ENCODE measurements at places on chromosomes 4 and X. TPM values are rescaled to one million over a fixed set of nuclear protein-coding genes. Genes with fewer than 3 reads are reported as not detected.

ARHGAP36 gene
- total RNA-seq = not detected

RGN gene
- 105 TPM for total RNA-seq

DNA sequence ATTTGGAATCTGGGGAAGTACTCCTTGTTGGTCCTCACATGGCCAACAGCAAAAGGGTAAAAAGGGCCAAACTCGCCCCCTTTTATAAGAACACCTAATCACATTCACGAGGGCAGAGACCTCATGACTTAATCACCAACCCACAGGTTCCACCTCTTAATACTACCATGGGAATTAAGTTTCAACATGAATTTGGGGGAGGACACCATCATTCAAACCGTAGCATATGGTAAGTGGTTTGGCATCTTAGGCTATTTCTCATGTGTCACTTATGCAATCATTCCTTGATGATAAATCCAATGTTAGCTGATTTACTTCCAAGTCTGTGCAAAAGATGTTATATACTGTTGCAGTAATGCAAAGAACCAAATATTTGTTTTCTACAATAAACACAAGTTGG is 302.9 kb upstream of the FAM241A start:
- no peaks in the 10 kb centered on the region for H3K27me3 ChIP-seq
- H3K27ac ChIP-seq = no peak overlapping the region
- H3K36me3 ChIP-seq = no peaks in the 10 kb centered on the region
- no peak for DNase-seq
- H3K4me3 ChIP-seq = no peak overlapping the region

DNA sequence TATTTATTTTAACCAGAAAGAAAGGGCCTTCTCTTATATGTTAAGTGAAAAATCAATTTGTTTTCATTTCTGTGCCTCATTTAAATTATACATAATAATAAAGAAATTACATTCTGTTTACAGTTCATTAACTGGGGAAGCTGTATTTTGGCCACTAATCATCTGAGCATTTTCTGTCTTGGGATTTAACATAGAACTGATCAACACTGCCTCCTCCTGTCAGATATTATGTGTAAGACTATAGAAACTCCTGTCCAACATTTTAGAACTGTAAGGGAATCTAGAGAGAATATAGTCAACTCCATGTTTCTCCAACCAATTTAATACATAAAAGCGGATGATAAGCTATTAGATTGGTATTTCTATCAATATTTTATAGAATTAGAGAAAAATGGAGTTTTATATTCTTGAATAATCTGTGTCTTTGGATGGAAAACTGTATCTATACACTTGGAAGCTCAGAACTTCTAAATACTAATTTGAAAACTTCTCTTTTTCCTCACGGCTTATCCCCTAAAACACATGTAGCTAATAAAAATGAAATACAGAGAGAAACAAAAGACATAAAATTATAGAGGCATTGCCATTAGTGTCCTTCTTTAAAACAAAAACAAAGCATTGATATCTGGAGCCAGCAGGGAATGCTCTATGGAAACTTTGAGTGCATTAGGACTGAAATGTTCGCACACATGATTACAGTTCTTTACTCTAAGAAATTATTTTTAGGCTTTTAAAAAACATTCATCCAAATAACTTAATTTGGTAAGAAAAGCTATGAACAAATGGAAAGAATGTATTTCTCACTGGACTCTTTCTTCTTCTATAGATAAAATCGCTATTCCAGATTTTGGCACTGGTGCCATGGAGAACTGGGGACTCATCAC is 33.1 kb downstream of the ENPEP start:
- H3K27ac ChIP-seq = no peak overlapping the region
- no peak overlapping the region for H3K4me3 ChIP-seq
- no peaks in the 10 kb centered on the region for H3K36me3 ChIP-seq
- no peaks in the 10 kb centered on the region for H3K27me3 ChIP-seq
- peak; percentile 61 for DNase-seq
- H3K4me1 ChIP-seq = no peaks in the 10 kb centered on the region

- no peaks in the 10 kb centered on the region for H3K27me3 ChIP-seq
- DNase-seq = no peak
- no peaks in the 10 kb centered on the region for H3K36me3 ChIP-seq
- H3K4me3 ChIP-seq = no peak overlapping the region
- no peaks in the 10 kb centered on the region for H3K4me1 ChIP-seq
Observed at GRCh38 chrX:147217334-147217733, 402.8 kb upstream of the CXorf51A start.

GRCh38 chr4:101500742-101501141 is 153.4 kb upstream of the PPP3CA start:
- H3K36me3 ChIP-seq = no peaks in the 10 kb centered on the region
- no peak overlapping the region for H3K4me3 ChIP-seq
- H3K4me1 ChIP-seq = no peaks in the 10 kb centered on the region

DNA sequence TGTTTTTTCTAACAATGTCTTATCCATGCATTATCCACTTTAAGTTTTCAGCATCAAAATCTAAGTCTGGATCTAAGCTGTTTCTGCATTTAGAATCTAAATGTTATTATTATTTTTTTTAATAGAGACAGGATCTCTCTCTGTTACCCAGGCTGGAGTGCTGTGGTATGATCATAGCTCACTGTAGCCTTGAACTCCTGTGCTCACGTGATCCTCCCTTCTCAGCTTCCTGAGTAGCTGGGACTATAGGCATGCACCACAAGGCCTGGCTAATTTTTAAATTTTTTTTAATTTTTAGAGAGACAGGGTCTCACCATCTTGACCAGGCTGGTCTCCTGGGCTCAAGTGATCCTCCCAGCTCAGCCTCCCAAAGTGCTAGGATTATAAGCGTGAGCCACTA is 52.7 kb downstream of the WDR19 start:
- no peak overlapping the region for H3K4me3 ChIP-seq
- H3K27ac ChIP-seq = no peak overlapping the region
- no peaks in the 10 kb centered on the region for H3K27me3 ChIP-seq

- H3K4me3 ChIP-seq = no peak overlapping the region
- H3K36me3 ChIP-seq = no peaks in the 10 kb centered on the region
Observed at GRCh38 chr4:79255793-79256192, 70.1 kb downstream of the NAA11 start.

GRCh38 chr4:61011051-61011450 is 189.1 kb upstream of the ADGRL3 start:
- H3K4me1 ChIP-seq = no peaks in the 10 kb centered on the region
- no peak overlapping the region for H3K27ac ChIP-seq
- H3K27me3 ChIP-seq = no peaks in the 10 kb centered on the region

- H3K4me3 ChIP-seq = no peak overlapping the region
- no peak for DNase-seq
- no peaks in the 10 kb centered on the region for H3K4me1 ChIP-seq
- H3K27ac ChIP-seq = no peak overlapping the region
- no peaks in the 10 kb centered on the region for H3K27me3 ChIP-seq
- H3K36me3 ChIP-seq = no peaks in the 10 kb centered on the region
Observed at GRCh38 chr4:177987896-177988295, 545.7 kb upstream of the AGA start.

DNA sequence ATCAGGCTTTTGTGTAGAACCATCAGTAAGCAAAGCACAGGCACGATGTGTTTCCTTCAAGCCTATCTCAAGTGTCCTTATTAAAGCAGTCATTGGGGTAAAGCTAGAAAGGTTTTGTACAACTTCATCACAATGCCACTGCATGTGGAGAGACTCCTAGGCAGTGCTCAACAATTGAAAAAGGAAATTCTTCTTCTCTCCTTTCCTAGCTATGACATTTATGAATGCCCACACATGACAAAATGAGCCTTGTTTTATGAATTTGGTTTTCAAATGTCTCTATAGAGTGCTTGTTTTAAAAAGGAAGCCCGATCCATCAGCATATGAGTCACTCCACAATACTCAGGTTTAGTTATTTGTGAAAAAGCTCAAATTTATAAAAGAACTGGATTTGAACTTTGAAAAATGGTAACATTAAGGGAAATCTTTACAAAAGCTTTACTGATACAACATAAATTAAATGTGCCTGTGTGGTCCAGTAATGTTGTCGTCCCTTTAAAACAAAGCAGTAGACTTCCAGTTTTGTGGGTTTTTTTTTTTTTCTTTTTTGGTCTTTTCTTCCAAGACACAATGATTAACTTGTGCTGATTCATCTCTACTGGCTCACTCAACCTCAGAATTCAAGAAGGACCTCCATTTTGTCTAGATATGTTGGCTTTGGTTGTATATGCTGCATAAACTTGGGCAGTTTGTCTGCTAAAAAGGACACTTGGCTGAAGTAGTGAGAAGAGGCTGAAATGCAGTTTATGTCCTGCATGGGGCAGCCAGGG is 273.8 kb downstream of the GASK1B start:
- H3K4me3 ChIP-seq = no peak overlapping the region
- H3K36me3 ChIP-seq = no peaks in the 10 kb centered on the region
- DNase-seq = no peak
- H3K4me1 ChIP-seq = no peaks in the 10 kb centered on the region

GRCh38 chr4:150150629-150151062 is 72.4 kb downstream of the DCLK2 start:
- no peak overlapping the region for H3K27ac ChIP-seq
- no peaks in the 10 kb centered on the region for H3K27me3 ChIP-seq
- no peak overlapping the region for H3K4me3 ChIP-seq
- DNase-seq = no peak

DNA sequence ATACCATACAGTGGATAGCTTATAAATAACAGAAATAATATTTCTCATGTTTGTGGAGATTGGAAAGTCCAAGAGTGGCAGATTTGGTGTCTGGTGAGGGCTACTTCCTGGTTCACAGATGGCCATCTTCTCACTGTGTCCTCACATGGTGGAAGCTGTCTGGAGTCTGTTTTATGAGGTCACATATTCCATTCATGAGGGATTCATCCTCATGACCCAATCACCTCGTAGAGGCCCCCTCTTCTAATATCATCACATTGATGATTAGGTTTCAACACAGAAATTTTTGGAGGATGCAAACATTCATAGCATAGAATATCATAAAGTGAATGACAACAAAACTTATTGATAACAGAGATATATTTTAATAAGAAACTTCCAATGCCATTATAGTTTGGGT is 568.0 kb downstream of the STIM2 start:
- H3K27ac ChIP-seq = no peak overlapping the region
- H3K4me3 ChIP-seq = no peak overlapping the region
- no peak for DNase-seq
- no peaks in the 10 kb centered on the region for H3K36me3 ChIP-seq
- no peaks in the 10 kb centered on the region for H3K4me1 ChIP-seq

DNA sequence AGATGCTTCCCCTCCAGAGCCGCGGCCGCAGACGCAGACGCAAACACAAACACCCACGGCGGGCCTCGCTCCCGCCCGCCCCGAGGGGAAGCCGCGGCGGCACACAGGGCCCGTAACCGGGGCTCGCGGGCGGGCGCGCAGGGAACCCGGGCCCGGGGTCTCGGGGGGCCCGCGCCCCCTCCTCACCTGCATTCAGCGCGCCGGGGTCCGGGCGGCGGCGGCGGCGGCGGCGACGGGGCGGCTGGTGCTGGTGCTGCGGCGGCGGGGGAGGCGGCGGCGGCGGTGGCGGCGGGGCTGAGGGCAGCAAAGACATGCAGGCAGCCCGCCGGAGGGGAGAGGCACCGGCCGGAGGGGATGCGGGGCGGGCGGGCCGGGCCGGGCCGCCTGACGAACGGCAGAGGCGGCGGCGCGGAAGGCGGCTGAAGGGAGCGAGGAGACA is 255 bp upstream of the CNOT6L start:
- H3K4me1 ChIP-seq = peaks cover 14% of the 10 kb centered on the region
- H3K27ac ChIP-seq = peak overlapping the region; percentile 98
- DNase-seq = peak; percentile 81
- peak overlapping the region; percentile 99 for H3K4me3 ChIP-seq
- no peaks in the 10 kb centered on the region for H3K27me3 ChIP-seq
- no peaks in the 10 kb centered on the region for H3K36me3 ChIP-seq

DNA sequence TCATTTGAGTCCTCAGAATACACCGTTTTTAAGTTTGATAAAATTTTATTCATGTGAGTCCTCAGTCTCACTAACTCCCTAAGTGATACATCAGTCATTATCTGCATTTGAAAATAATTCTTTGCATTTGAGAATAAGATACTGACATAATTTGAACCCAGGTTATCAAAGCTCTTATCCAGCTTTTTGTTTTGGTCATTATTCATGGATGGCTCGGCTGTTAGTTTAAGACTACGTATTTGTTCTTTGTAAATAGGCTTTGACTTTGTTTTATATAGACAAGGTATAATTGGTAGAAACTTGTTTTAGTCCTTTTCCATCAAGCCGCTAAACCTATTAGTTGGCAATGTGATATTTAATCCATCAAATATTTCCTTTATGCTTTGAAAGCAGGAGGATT is 7.9 kb downstream of the SPRY1 start:
- H3K27me3 ChIP-seq = no peaks in the 10 kb centered on the region
- no peaks in the 10 kb centered on the region for H3K36me3 ChIP-seq
- no peak overlapping the region for H3K4me3 ChIP-seq
- H3K27ac ChIP-seq = no peak overlapping the region

GRCh38 chr4:43556262-43556661 is 663.7 kb downstream of the GRXCR1 start:
- H3K27ac ChIP-seq = no peak overlapping the region
- no peaks in the 10 kb centered on the region for H3K27me3 ChIP-seq
- H3K4me1 ChIP-seq = no peaks in the 10 kb centered on the region
- no peak for DNase-seq
- H3K36me3 ChIP-seq = no peaks in the 10 kb centered on the region

- no peak overlapping the region for H3K4me3 ChIP-seq
- H3K27ac ChIP-seq = no peak overlapping the region
- peaks cover 71% of the 10 kb centered on the region for H3K27me3 ChIP-seq
- no peak for DNase-seq
- no peaks in the 10 kb centered on the region for H3K4me1 ChIP-seq
Observed at GRCh38 chr4:121769341-121769740, 4.4 kb upstream of the SMIM43 start.

DNA sequence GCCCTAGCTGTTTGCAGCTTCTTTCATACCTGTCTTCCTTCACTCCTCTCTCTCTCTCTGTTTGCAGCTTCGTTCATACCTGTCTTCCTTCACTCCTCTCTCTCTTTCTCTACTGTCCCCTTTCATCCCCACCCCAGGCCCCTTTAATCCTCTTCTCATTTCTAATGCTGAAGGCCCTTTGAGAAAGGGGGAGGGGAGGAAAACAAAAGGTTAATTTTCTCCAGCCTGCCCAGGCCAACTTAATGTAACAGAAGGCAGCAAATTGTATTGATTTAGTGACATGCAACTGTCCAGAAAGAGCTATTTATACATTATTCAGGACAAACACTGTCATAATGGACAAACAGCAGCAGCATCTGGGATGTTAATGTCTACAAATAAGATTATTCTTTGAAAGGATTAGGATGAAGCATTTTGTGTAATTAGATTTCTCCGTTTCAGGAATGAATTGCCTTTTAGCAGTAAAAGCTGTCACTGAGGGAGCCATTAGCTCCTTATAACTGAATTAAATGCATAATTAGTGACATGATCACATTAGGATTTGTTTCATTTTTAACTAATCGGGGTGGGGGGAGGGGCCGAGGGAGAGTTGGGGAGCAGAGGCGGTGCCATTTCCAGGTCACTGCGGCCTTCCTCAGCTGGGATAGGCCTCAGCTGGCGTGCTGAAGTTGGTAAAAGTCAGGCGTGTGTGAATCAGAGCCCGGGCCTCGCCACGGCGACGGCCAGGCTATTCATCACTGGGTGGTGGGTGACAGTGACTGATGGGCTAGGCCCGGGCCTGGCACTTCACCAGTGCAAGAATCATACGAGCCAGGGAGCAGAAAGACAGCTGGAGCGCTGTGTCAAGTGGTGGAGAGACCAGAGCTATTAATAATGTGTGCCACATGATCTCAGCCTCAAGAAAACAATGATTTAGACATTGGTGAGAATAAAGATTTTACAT is 174.5 kb downstream of the NKX6-1 start:
- no peaks in the 10 kb centered on the region for H3K4me1 ChIP-seq
- no peaks in the 10 kb centered on the region for H3K27me3 ChIP-seq
- H3K36me3 ChIP-seq = no peaks in the 10 kb centered on the region
- no peak overlapping the region for H3K4me3 ChIP-seq
- no peak overlapping the region for H3K27ac ChIP-seq

Data from hepatocyte (in vitro differentiated cells).